ENCODE measurements at places on chromosomes 1 and 21. TPM values are rescaled to one million over a fixed set of nuclear protein-coding genes. Genes with fewer than 3 reads are reported as not detected.

Gene CFHR1
- not detected for total RNA-seq

Gene CDKN2C
- 11.4 TPM for total RNA-seq

Gene AMY2B
- total RNA-seq, result 0.43 TPM

Gene CAPN9
- not detected for total RNA-seq

Gene SYT14
- 0.05 TPM for total RNA-seq

Gene ZNF695
- 2.7 TPM for total RNA-seq

Gene CORT
- 0.19 TPM for total RNA-seq
